ENCODE measurements at places on chromosomes 4 and X.

GRCh38 chr4:4247696-4248028, 361 bp downstream of the TMEM128 start:
- no peak for DNase-seq

GRCh38 chr4:128357286-128357685, 69.7 kb upstream of the PGRMC2 start:
- no peak for DNase-seq

GRCh38 chrX:65488495-65488894, 46.1 kb downstream of the LAS1L start:
- DNase-seq = no peak

GRCh38 chr4:156959298-156959702, 12.3 kb downstream of the PDGFC start:
- peak; percentile 84 for DNase-seq

- DNase-seq = no peak
These were observed 29.3 kb upstream of the ABCG2 start for GRCh38 chr4:88187766-88188165.

DNA sequence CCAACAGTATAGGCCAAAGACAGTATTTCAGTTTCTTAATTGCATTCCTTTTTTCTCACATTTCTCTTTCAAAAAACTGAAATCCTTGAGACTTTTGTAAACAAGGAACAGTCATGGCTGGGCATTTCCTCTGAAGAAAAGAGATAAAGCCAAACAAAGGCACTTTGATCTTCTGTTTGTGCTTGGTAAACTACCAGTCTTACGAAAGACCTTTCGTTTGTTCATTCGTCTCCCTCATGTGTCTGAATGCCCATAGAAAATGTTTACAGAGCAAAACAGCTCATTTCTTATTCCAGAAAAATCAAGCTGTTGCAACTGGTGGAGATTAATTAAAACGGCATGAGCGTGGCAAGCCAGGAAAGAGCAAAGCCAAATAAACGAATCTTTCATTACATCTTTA, 178.0 kb downstream of the GASK1B start:
- no peak for DNase-seq

DNA sequence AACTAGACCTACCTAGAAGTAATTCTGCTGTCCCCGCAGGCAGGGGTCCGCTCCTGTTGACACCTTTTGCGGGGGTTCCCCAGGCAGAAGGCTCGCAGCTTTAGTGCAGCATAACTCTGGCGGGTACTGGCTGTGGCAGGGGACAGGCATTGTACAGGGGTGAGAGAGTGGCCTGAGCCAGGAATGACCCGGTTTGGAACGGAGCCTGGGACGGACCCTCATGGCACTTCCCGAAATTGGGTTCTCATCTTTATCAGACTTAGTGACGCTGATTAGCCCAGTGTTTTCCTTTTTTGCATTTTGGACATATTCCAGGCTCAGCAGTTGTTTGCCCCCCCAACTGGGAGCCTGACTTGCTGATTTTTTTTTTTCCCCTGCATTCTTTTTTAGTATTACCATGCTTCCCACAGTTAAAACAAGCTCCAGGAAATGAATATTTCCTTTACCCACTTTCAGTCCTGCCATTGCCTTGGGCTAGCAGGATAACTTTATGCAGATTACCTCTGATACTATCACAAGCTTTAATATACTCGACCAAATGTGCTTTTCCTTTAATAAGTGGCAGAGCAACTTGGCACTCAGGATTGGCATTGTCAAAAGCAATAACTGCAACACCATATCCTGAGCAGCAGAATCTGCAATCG, 55.8 kb upstream of the WDR1 start:
- no peak for DNase-seq

- no peak for DNase-seq
These were observed 75.0 kb downstream of the MAMLD1 start for GRCh38 chrX:150438165-150438564.

GRCh38 chr4:10099499-10100325, 16.9 kb downstream of the WDR1 start:
- no peak for DNase-seq

- peak; percentile 25 for DNase-seq
These were observed 1.3 kb upstream of the FAT1 start for GRCh38 chr4:186724864-186725468.

All from fibroblast of skin of abdomen (primary cell).